ENCODE measurements at places on chromosomes 7 and 10.

DNA sequence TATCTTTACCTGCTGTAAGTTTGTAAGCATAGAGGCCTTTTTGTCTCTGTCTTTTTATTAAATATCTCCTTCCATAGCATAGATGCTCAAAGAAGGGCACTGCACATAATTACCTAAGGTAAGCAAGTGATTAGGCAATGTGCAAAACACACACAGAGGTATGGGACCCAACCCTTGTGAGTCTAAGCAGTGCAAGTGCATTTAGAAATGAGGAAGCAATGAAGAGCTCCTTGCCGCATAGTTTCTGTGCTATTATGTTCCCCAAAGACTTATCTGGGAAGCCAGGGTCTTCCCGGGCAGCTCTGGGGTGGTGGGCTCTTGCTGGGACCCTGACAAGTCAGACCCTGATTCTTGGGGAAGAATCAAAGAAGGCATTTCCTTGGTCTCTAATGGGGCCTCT is 13.5 kb upstream of the MGAM2 start:
- no peaks in the 10 kb centered on the region for H3K36me3 ChIP-seq
- no peaks in the 10 kb centered on the region for H3K27me3 ChIP-seq
- H3K27ac ChIP-seq, result no peak overlapping the region
- no peak for DNase-seq
- H3K4me3 ChIP-seq, result no peak overlapping the region
- H3K4me1 ChIP-seq, result no peaks in the 10 kb centered on the region

GRCh38 chr10:44260286-44260928 is 124.5 kb downstream of the CXCL12 start:
- no peak for DNase-seq
- no peak overlapping the region for H3K4me3 ChIP-seq
- H3K36me3 ChIP-seq, result no peaks in the 10 kb centered on the region
- H3K27ac ChIP-seq, result no peak overlapping the region

- H3K27me3 ChIP-seq, result no peaks in the 10 kb centered on the region
- DNase-seq, result no peak
- no peaks in the 10 kb centered on the region for H3K36me3 ChIP-seq
- H3K4me1 ChIP-seq, result peaks cover 16% of the 10 kb centered on the region
- H3K27ac ChIP-seq, result no peak overlapping the region
Measured at GRCh38 chr7:46744957-46745706, 824.1 kb upstream of the IGFBP3 start.

- no peaks in the 10 kb centered on the region for H3K27me3 ChIP-seq
- no peak for DNase-seq
- no peak overlapping the region for H3K27ac ChIP-seq
- peaks cover 4% of the 10 kb centered on the region for H3K4me1 ChIP-seq
Measured at GRCh38 chr10:14623931-14624330, 150.8 kb downstream of the FAM107B start.

GRCh38 chr7:91345449-91345848 is 81.2 kb downstream of the FZD1 start:
- no peaks in the 10 kb centered on the region for H3K4me1 ChIP-seq
- no peak overlapping the region for H3K27ac ChIP-seq
- H3K27me3 ChIP-seq, result no peaks in the 10 kb centered on the region
- no peak for DNase-seq

GRCh38 chr10:130882906-130883305 is 428.6 kb downstream of the TCERG1L start:
- no peaks in the 10 kb centered on the region for H3K27me3 ChIP-seq
- H3K4me3 ChIP-seq, result no peak overlapping the region
- no peaks in the 10 kb centered on the region for H3K4me1 ChIP-seq
- DNase-seq, result no peak
- no peaks in the 10 kb centered on the region for H3K36me3 ChIP-seq

DNA sequence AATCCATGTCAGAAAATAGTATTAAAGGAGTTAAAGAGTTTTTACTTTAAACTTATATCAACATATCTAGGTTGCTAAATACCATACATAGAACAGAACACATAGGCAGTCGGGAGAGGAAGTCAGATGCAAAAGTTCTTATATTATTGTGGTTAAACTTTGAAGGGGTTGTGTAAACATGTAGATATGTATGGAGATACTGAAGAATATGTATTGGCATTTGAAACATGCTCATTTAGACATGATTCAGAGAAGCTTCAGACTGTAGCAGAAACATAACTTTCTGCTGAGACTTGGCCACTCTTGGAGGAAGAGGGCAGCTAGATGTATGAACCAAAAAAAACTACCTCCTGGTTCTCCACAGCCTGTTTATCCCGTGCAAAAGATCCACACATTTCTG is 103.5 kb upstream of the FERD3L start:
- H3K27me3 ChIP-seq, result no peaks in the 10 kb centered on the region
- no peak for DNase-seq
- no peaks in the 10 kb centered on the region for H3K36me3 ChIP-seq
- H3K4me1 ChIP-seq, result no peaks in the 10 kb centered on the region
- no peak overlapping the region for H3K27ac ChIP-seq

- peaks cover 20% of the 10 kb centered on the region for H3K4me1 ChIP-seq
- H3K27ac ChIP-seq, result no peak overlapping the region
- peak; percentile 43 for DNase-seq
Measured at GRCh38 chr7:24764972-24765744, 7.9 kb upstream of the GSDME start.
